ENCODE measurements at places on chromosomes 13 and 19.

GRCh38 chr13:93561576-93562225 is 335.1 kb downstream of the GPC6 start:
- DNase-seq = no peak

GRCh38 chr19:33673996-33674625 is 52.4 kb downstream of the CHST8 start:
- no peak for DNase-seq

DNA sequence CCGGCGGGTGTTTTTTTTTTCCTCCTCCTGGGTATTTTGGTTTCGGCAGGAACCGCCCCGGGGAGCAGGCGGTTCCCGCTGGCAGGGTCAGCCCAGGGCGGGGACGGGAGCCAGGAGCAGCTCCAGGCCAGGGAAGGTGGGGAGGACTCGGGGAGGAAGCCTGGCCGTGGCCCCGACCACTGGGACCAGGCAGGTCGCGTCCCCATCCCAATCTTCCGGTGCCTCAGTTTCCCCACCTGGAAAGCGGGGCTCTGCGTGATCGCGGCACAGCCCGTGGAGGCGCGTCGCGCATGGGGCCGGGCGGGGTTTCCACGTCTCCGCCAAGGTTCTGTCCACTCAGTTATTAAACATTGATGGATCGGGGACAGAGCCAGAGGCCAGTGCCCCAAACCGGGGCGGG is 34.8 kb downstream of the IL12RB1 start:
- DNase-seq = no peak

DNA sequence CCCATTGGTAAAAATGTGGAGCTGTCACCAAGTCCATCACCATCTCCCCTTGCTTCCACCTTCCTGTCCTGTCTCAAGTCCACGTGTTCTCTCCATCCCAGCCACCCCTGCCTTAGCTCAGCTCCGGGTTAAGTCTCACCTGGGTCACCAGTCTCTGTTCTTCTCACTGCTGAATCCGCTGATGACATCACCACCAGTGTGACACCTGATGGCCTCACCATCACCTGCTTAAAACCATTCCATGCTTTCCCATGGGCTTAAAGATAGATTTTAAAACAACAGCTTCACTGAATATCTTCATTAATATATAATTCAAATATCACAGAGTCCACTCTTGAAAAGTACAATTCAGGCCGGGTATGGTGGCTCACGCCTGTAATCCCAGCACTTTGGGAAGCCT is 42.1 kb downstream of the RGCC start:
- DNase-seq = no peak

DNA sequence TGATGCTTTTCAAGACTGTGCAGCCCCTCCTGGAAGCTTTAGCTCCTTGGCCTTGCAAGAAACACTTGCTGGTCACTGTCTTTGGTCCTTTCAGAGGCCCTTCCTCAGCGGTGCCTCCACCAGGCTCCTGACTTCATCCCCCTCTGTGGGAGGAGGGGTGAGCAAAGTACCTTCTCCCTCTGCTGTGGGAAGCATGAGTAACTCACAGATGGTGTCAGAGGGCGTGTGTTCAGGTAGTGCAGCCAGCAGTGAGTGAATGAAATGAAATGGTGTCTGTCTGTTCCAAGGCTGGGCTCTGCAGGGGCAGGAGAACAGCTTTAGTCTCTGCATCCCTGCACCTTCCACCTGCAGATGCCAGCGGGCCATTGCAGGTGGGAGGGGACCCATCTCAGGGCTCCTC is 102.9 kb downstream of the SHISA2 start:
- DNase-seq = no peak

- no peak for DNase-seq
Measured at GRCh38 chr13:90943946-90944345, 403.5 kb upstream of the MIR17HG start.

DNA sequence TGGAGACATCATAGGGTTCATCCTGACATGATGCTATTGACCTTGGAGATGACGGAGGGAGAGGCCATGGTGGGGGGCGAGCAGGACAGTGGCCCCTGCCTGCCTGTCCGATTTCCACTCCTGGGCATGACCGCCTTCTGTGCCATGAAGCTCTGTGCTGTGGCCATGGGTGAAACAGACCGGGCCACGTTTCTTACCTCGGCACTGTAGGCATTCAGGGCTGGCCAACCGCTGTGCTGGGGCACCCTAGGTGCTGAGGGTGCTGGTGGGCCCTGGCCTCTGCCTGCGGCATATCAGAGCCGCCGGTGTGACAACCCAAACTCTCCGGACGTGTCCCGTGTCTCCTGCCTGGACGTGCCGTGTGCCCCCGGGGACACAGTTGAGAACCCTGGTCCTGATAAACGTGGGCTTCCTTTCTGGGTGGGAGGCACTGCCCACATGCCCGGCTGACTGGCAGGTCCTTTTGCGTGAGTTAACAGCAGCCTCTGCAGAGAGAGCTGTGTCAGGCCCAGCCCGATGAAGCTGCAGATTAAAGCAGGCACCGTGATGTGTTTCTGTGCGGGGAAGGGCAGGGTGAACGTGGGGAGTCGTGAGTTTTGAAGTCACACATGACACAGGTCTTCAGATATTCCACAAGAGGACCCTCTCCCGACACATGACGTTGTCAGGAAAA is 46.5 kb downstream of the TMEM255B start:
- DNase-seq = no peak

- DNase-seq = no peak
Measured at GRCh38 chr13:106609116-106609515, 41.2 kb upstream of the ARGLU1 start.
